ENCODE measurements at places on chromosomes 4 and X.

GRCh38 chr4:11732155-11732554, 303.5 kb upstream of the HS3ST1 start:
- DNase-seq = no peak
- H3K36me3 ChIP-seq = no peaks in the 10 kb centered on the region
- H3K27me3 ChIP-seq = no peaks in the 10 kb centered on the region
- no peak overlapping the region for H3K4me3 ChIP-seq

DNA sequence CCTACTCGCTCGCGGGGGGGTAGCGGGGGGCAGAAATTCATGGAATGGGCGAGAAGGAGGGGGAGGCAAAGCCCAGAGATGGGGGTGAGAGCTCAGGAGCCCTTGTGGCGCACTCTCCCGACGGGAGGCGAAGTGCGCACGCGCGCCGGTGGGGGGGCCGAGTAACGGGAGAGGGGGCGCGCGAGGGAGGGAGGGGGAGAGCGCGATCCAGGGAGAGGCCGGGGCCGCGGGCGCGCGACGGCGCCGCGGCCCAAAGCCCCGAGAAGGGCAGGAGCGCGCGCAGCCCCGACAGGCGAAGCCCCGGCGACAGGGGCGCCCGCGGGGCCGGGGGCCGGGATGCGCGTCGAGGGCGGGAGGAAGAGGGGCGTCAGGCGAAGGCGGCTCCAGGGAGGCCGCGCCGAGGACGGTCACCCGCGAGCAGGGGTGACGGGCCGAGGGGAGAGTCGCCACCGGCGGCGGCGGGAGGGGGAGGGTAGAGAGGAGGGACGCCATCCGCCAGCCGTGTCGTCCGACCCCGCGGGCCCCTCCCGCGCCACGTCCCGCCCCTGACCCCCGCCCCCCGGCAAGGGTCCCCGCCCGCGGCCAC, 421 bp downstream of the MECP2 start:
- peak overlapping the region; percentile 75 for H3K4me3 ChIP-seq
- H3K27ac ChIP-seq = peak overlapping the region; percentile 85
- no peaks in the 10 kb centered on the region for H3K27me3 ChIP-seq
- H3K4me1 ChIP-seq = peaks cover 35% of the 10 kb centered on the region
- DNase-seq = peak; percentile 62
- H3K36me3 ChIP-seq = peaks cover 3% of the 10 kb centered on the region

GRCh38 chr4:119082661-119083060, 53.0 kb upstream of the MYOZ2 start:
- H3K4me3 ChIP-seq = no peak overlapping the region
- H3K27me3 ChIP-seq = no peaks in the 10 kb centered on the region
- no peaks in the 10 kb centered on the region for H3K36me3 ChIP-seq
- H3K4me1 ChIP-seq = peaks cover 4% of the 10 kb centered on the region
- no peak overlapping the region for H3K27ac ChIP-seq
- DNase-seq = no peak

- H3K27ac ChIP-seq = no peak overlapping the region
- H3K36me3 ChIP-seq = no peaks in the 10 kb centered on the region
- no peaks in the 10 kb centered on the region for H3K4me1 ChIP-seq
Measured at GRCh38 chrX:110327336-110327735, 9.5 kb upstream of the AMMECR1 start.

DNA sequence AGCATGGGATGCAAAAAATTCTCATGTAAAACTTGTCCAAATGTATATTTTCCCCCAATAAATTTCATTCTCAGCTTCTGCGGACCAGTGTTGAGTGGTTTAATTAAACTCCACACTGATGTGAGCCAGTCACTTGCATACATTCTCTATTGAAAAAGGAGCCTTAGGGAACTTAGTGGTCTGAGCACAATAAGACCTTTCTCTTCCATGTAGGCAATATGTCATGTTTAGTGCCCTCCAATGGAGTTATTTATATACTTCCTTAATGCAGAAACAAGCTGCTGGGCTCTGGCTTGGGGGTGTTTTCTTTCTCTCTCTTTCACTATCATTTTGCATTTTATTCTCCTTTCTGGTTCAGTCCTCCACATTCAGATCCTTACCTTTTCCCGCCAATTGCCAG, 196.9 kb downstream of the ANAPC10 start:
- no peak overlapping the region for H3K4me3 ChIP-seq
- DNase-seq = no peak
- no peak overlapping the region for H3K27ac ChIP-seq
- H3K27me3 ChIP-seq = no peaks in the 10 kb centered on the region

- no peaks in the 10 kb centered on the region for H3K36me3 ChIP-seq
- H3K27me3 ChIP-seq = peaks cover 2% of the 10 kb centered on the region
- H3K4me1 ChIP-seq = no peaks in the 10 kb centered on the region
- DNase-seq = no peak
Measured at GRCh38 chr4:2284934-2285612, 23.2 kb upstream of the MXD4 start.

DNA sequence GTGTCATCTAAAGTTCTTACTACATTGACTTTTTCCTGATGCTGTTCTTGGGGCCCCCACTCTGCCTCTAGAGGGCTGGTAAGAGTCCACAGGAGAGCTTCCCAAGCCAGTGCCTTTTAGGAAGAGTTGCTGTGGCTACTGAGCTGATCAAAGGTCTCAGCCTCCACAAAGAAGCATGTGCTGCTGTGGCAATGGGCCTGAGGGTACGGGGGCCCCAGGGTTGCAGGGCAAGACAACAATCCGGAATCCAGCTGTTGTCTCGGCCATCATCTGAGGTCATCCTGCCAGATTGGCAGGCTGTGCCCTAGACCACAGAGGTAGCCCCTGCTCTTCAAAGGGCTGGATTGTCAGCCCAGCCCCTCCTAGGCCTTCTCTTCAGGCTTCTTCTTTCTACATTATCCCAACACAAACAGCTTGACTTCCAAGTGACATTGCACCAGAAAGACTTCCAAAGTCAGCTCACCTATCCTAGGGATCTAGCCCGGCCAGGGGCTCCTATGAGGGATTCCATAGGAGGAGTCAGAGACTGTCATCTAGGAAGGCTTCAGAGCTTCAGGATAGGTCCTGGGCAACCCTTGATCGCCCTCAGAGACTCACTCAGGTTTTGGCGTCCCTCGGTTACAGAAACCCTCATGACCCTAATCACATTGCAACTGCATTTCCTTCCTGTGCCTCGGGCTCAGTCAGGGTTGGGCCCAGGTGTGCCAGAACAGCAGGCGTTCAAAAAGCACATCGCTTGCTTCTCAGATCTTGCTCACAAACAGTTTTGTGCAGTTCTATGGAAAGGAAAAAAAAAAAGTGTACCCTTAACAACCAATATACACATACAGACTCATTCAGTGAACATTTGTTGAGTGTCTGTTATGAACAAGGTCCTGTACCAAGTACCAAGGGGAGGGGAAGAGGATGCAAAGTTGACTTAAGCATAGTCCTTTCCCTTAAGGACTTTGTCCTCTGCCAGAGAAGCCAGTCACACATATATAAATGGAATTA, 27.8 kb downstream of the SLC25A5 start:
- no peaks in the 10 kb centered on the region for H3K4me1 ChIP-seq
- H3K27ac ChIP-seq = no peak overlapping the region
- H3K36me3 ChIP-seq = no peaks in the 10 kb centered on the region
- no peak overlapping the region for H3K4me3 ChIP-seq

GRCh38 chrX:28324321-28324721, 262.9 kb upstream of the IL1RAPL1 start:
- H3K36me3 ChIP-seq = no peaks in the 10 kb centered on the region
- H3K4me3 ChIP-seq = no peak overlapping the region
- H3K27me3 ChIP-seq = no peaks in the 10 kb centered on the region
- peaks cover 4% of the 10 kb centered on the region for H3K4me1 ChIP-seq
- no peak for DNase-seq

DNA sequence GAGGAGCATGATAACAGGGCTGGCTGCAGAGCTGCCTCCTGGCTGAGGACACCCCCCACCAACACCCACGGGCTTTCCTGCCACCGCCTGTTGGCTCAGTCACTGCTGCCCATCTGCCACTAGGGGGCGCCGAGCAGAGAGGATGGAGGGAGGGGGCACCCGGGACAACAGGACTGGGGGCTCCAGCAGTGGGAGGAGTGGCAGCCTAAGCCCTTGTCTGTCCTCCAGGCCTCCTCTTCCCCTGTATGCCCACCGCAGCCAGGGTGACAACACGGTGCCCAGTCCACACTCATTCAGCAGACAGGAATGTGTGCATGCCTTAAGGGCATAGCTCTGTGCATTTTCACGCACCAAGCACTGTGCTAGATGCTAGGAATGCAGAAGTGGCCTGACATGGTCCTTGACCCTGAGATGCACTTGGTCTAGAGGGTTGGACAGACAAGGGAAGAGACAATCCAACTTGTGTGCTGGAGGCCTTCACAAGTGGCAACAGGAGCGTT, 149.9 kb downstream of the AMMECR1 start:
- peaks cover 6% of the 10 kb centered on the region for H3K36me3 ChIP-seq
- H3K27me3 ChIP-seq = no peaks in the 10 kb centered on the region
- peak; percentile 15 for DNase-seq
- no peaks in the 10 kb centered on the region for H3K4me1 ChIP-seq
- no peak overlapping the region for H3K27ac ChIP-seq

DNA sequence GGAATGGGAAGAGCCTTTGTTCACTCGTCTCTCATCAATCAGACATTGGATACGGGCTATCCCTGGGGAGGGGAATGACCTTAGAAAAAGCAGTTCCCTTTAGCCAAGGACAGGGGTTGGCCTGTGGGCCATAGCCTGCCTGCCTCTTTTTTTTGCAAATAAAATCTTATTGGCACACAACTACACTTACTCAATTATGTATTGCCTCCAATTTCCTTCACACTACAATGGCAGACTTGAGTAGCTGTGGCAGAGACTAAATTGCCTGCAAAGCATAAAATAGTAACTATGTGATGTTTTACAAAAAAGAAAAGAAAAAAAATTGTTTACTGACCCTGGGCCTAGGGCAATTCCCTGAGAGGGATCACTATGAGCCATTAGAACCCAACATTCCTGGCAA, 23.4 kb downstream of the PPP1R2C start:
- H3K27ac ChIP-seq = no peak overlapping the region
- no peaks in the 10 kb centered on the region for H3K36me3 ChIP-seq
- DNase-seq = no peak
- no peaks in the 10 kb centered on the region for H3K27me3 ChIP-seq
- no peaks in the 10 kb centered on the region for H3K4me1 ChIP-seq

GRCh38 chr4:140019619-140020347, 134.2 kb downstream of the MAML3 start:
- H3K27me3 ChIP-seq = no peaks in the 10 kb centered on the region
- peaks cover 10% of the 10 kb centered on the region for H3K36me3 ChIP-seq
- peak overlapping the region; percentile 41 for H3K4me3 ChIP-seq
- peak overlapping the region; percentile 90 for H3K27ac ChIP-seq
- no peak for DNase-seq

- H3K27ac ChIP-seq = no peak overlapping the region
- H3K36me3 ChIP-seq = no peaks in the 10 kb centered on the region
- DNase-seq = no peak
- no peaks in the 10 kb centered on the region for H3K27me3 ChIP-seq
- H3K4me1 ChIP-seq = no peaks in the 10 kb centered on the region
Measured at GRCh38 chrX:46793386-46794143, 34.6 kb upstream of the SLC9A7 start.

DNA sequence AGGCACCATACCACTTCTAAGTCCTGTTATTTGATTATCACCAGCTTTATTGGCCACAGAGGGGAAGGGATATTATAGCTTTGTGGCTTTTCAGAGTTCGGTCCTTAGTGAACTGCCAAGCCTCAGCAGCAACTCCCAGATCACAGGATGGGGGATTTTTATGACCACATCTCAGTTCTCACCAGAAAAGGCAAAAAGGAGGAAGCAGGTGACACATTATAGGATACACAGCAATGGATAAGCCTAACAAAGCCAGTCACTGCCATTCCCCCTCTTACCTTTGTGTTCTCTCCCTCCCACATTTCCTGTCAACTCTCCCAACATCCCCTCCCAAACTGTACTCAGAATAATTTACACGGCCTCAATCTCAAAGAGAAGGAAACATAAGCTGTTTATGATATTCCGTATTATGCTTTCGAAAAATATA, 142.8 kb downstream of the MGST2 start:
- no peak for DNase-seq

DNA sequence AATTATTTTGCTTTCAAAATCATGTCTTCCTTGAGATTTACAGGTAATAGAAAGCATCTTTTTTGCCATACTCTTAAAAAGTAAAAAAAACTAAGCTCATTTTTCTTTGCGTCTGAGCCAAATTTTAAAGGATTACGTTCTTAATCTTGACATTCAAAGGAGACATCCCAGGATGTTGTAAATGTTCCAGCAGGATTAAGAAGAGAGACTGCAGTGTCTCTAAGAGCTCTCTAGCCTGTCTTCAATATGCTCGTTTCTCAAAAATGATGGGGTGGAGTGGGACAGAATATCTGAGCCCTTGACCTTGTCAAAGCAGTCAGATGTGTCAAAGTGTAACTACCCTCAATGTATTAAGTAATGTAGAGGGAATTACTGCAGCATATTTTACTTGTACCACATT, 363.3 kb downstream of the PCDH7 start:
- no peak for DNase-seq
- H3K27ac ChIP-seq = no peak overlapping the region
- H3K36me3 ChIP-seq = no peaks in the 10 kb centered on the region
- H3K4me3 ChIP-seq = no peak overlapping the region

- DNase-seq = no peak
- H3K27ac ChIP-seq = no peak overlapping the region
- no peak overlapping the region for H3K4me3 ChIP-seq
- H3K36me3 ChIP-seq = peaks cover 5% of the 10 kb centered on the region
- H3K4me1 ChIP-seq = peaks cover 1% of the 10 kb centered on the region
Measured at GRCh38 chrX:41779030-41779564, 55.1 kb downstream of the GPR82 start.

- H3K4me1 ChIP-seq = peaks cover 2% of the 10 kb centered on the region
- DNase-seq = peak; percentile 46
- H3K4me3 ChIP-seq = no peak overlapping the region
- peaks cover 3% of the 10 kb centered on the region for H3K27me3 ChIP-seq
Measured at GRCh38 chr4:33060674-33061542, 2340.7 kb downstream of the PCDH7 start.

DNA sequence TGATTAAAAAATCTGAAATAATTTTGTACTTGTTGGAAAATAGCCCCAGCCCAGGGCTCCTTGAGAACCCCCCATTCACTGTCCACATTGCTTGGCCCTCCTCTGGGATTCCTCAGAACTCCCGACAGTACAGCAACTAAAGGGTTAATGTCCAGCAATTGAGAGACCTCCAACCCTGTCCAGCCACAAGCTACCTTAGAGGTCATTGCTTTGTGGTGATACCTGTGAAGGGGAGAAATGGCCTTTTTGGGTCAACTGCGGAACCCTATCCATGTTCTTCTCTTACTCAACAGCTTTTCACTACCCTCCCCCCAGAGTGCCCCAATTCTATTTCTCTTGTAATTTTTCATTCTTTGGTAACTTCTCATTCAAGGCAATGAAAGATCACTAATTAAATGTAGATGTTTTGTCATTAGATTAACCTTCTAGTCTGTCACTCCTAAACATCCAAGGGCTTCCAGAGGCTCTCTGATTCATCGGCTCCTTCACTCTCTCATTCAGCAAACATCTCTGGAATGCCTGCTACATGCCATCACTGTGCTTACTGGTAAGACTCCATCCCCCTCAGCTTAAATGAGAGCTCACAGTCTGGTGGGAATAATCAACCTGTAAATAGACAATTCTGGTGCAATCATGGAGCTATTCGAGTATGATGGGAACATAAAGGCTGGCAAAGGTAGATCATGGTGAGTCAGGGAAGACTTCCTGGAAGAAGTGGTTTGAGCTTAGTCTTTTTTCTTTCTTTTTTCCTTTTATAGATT, 241.4 kb upstream of the PGRMC2 start:
- H3K27me3 ChIP-seq = no peaks in the 10 kb centered on the region
- H3K27ac ChIP-seq = peak overlapping the region; percentile 94
- no peak for DNase-seq

GRCh38 chrX:17456526-17456925, 81.5 kb downstream of the NHS start:
- DNase-seq = no peak
- H3K4me3 ChIP-seq = no peak overlapping the region
- H3K27ac ChIP-seq = peak overlapping the region; percentile 74

- H3K4me1 ChIP-seq = peaks cover 2% of the 10 kb centered on the region
- H3K27me3 ChIP-seq = peaks cover 5% of the 10 kb centered on the region
- DNase-seq = no peak
Measured at GRCh38 chrX:29478336-29479069, 736.9 kb upstream of the MAGEB2 start.
